Naive thymus-derived CD8-positive, alpha-beta T cell (primary cell): ENCODE measurements at places on chromosomes 3 and 15. TPM values are rescaled to one million over a fixed set of nuclear protein-coding genes. Genes with fewer than 3 reads are reported as not detected.
A peak's percentile ranks its signal among the peaks of the same experiment; 100 is the strongest.

DNA sequence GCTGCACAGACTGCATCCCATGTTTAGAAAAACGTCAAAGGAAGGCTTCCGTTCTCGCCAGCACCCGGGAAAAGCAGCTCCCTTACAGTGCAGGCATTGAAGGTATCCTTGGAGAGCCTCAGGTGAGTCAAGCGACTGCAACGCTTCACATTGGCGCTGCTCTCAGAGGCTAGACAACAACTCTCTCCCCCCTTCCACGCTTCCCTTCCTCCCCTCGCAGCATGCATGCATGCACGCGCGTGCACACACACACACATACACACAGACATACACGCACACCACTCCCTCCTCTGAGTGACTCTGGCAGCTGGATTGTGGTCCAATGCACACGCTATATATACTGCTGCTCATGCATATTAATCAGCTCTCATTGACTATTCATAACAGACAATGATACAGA is 191.1 kb downstream of the PDZRN3 start:
- H3K27me3 ChIP-seq: peaks cover 7% of the 10 kb centered on the region
- no peak overlapping the region for H3K4me3 ChIP-seq
- no peak overlapping the region for H3K27ac ChIP-seq
- H3K36me3 ChIP-seq: no peaks in the 10 kb centered on the region
- no peaks in the 10 kb centered on the region for H3K4me1 ChIP-seq

DNA sequence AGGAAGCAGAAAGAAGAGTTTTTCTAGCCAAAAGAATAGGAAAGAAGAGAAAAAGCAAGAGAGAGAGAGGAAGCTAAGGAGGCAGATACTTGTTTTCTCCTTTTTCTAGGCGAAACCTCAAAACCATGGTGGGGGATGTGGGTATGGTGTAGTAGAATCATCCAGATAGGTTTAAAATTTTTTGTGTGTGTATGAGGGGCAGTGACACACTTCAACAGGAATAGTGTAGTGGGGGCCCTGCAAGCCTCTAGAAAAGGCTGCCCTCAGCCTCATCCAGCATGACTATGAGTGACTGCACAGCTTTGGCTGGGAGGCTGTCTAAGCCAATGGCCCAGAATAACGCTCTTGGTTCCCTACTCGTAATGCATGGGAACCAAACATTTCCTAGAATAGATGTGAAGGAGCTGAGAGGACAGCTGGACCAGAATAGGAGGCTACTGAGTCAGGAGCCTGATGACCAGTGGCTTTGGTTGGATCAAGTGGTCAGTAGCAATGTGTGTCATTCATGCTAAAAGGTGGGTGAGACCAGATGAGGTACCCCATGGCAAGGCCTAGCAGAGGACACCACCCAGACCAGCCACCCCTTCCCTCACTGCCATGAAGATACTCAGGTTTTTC is 24.4 kb downstream of the MOBP start:
- DNase-seq: no peak
- H3K4me1 ChIP-seq: peaks cover 2% of the 10 kb centered on the region
- no peak overlapping the region for H3K27ac ChIP-seq
- H3K36me3 ChIP-seq: no peaks in the 10 kb centered on the region

DNA sequence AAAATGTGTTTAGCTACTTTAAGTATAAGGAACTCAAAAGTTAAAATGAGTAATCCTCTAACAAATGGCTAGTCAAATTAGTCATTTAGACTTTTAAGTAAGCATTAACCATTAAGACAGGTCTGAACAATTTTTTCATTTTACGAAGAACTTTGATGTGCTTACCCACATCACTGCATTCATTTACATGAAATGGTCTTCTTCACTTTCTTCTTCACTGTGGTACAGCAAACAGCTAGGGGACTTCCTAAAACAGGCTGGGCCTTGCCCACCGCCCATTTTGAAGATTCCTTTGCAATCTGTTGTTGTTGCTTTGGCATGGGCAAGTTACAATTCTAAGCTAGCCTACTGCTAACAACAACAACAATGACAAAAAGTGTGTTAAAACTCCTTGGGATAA is 67.4 kb downstream of the CBLB start:
- peaks cover 30% of the 10 kb centered on the region for H3K36me3 ChIP-seq
- H3K27ac ChIP-seq: peak overlapping the region; percentile 85
- no peaks in the 10 kb centered on the region for H3K27me3 ChIP-seq
- DNase-seq: peak; percentile 16
- H3K4me3 ChIP-seq: peak overlapping the region; percentile 19
- H3K4me1 ChIP-seq: peaks cover 75% of the 10 kb centered on the region

SCN11A gene
- 0.39 TPM for total RNA-seq

GRCh38 chr3:159856590-159857104 is 132.0 kb upstream of the IL12A start:
- no peak for DNase-seq
- no peak overlapping the region for H3K27ac ChIP-seq
- no peak overlapping the region for H3K4me3 ChIP-seq
- H3K36me3 ChIP-seq: no peaks in the 10 kb centered on the region

OR5K2 gene
- not detected for total RNA-seq

GRCh38 chr15:43877371-43877770 is 50.6 kb downstream of the WDR76 start:
- no peaks in the 10 kb centered on the region for H3K36me3 ChIP-seq
- H3K27ac ChIP-seq: no peak overlapping the region
- H3K4me3 ChIP-seq: no peak overlapping the region
- no peak for DNase-seq

DNA sequence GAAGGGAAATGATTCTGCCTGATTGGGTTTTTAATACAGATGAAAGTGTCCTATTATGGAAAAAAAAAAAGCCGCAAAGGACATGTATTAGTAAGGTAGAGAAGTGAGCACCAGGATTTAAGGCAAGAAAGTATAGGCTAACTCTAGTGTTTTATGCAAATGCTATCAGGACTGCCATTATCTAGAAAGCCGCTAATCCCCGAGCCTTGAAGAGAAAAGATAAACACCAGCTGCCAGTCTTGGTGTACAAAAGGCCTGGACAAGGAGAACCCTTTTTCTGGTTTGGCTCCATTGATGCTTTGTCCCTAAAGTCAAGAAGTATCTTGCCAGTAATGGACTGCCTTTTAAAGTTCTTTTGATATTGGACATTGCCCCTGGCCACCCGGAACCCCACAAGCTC is 8.6 kb upstream of the TRIM59 start:
- no peak for DNase-seq
- peaks cover 2% of the 10 kb centered on the region for H3K27me3 ChIP-seq
- no peak overlapping the region for H3K4me3 ChIP-seq
- no peaks in the 10 kb centered on the region for H3K36me3 ChIP-seq
- H3K27ac ChIP-seq: no peak overlapping the region

CATSPER2 gene
- total RNA-seq: 5.8 TPM

RAB8B gene
- total RNA-seq: 78.4 TPM

GRCh38 chr3:96813820-96814650 is at the start of gene EPHA6:
TSS of gene EPHA6 (plus strand) at chr3:96814594.
- peaks cover 17% of the 10 kb centered on the region for H3K27me3 ChIP-seq
- no peaks in the 10 kb centered on the region for H3K36me3 ChIP-seq
- peaks cover 14% of the 10 kb centered on the region for H3K4me1 ChIP-seq
- no peak for DNase-seq
- H3K27ac ChIP-seq: no peak within 1 kb of the TSS

DNA sequence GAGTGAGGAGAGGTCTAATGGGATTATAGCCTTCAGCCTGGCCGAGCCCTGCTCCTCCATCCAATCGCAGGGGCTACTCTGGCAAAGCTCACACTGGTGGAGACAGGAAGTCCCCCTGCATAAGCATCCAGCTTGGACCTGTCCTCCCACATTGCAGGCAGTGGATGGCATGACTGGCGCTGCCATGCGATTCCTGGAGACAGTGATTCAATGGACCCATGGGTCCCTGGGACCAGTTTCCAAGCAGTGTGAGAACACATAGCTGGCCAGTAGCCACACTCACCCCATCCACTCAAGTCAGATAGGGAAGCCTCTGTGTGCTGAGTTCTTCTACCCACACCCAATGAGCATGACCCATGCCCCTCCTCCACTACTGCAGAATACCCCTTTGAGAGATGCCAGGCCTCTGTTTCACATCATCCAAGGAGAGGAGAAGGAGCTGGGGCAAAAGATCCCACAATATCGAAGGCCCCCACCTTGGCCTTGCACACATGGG is 18.1 kb upstream of the POC1A start:
- H3K36me3 ChIP-seq: no peaks in the 10 kb centered on the region
- no peak overlapping the region for H3K4me3 ChIP-seq
- H3K27ac ChIP-seq: no peak overlapping the region
- H3K4me1 ChIP-seq: peaks cover 3% of the 10 kb centered on the region
- DNase-seq: no peak

- H3K27ac ChIP-seq: no peak overlapping the region
- no peaks in the 10 kb centered on the region for H3K36me3 ChIP-seq
- no peaks in the 10 kb centered on the region for H3K27me3 ChIP-seq
- DNase-seq: no peak
These were observed 57.5 kb downstream of the TPRG1 start for GRCh38 chr3:189229196-189229828.

GRCh38 chr3:74537164-74537563 is 77.3 kb downstream of the CNTN3 start:
- no peaks in the 10 kb centered on the region for H3K4me1 ChIP-seq

DNA sequence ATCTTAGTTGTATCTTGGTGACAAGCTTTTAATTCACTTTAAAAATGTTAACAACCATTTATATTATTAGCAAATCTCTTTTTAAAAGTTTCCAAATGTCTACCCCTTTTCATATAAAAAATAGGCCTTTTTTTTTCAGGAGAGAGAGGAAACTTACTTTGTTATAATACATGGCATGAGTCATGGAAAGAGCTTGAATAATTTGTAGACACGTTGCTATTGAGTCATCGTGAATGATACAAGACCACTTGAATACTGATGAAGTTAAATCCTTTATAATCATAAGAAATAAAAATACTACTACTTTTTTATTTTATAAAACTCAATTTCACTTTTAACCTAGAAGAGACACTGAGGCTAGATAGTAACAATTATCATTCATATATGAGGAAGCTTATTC is 70.3 kb upstream of the BBX start:
- no peak for DNase-seq
- H3K36me3 ChIP-seq: no peaks in the 10 kb centered on the region
- no peak overlapping the region for H3K4me3 ChIP-seq
- no peaks in the 10 kb centered on the region for H3K27me3 ChIP-seq
- H3K27ac ChIP-seq: no peak overlapping the region
- no peaks in the 10 kb centered on the region for H3K4me1 ChIP-seq

FAM107A gene
- not detected for total RNA-seq

DNA sequence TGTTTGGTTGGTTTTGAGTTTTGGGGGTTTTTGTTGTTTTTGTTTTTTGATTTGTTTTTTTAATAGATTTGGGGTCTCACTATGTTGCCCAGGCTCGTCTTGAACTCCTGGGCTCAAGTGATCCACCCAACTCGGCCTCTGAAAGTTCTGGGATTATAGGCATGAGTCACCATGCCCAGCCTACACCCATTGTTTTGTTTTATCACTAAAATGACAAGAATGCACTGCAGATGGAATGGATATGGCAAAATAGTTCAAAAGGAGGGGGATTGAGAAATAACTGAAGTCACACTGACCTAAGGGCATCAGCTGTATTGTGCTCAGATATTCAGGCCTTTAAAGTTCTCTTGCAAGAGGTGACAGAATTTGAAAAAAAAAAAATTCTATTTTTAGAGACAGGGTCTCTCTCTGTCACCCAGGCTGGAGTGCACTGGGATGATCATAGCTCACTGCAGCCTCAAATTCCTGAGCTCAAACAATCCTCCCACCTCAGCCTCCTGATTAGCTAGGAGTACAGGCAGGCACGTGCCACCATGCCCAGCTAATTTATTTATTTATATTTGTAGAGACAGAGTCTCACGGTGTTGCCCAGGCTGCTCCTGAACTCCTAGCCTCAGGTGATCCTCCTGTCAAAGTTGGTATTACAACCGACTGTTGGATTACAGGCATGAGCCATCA is 4.4 kb upstream of the RASA2 start:
- DNase-seq: no peak
- no peak overlapping the region for H3K27ac ChIP-seq
- no peaks in the 10 kb centered on the region for H3K36me3 ChIP-seq
- peaks cover 48% of the 10 kb centered on the region for H3K4me1 ChIP-seq
- no peak overlapping the region for H3K4me3 ChIP-seq

DNA sequence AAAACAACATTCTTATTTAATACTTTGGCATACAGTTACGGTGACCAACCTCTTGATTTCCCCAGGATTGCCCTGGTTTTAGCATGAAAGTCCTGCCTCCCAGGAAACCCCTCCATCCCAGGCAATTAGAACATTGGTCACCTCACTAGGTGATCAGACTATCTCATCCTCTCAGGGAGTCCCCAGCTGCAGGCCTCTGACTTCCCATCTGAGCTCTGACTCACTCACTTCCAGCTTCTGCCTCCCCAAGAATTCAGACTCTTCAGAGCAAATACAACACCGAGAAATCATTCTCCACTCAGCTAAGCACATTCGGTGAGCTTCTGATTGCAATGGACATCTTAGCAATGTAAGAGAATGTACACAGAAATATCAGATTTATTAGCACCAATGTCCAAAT is 92.4 kb upstream of the HES1 start:
- no peak for DNase-seq
- H3K36me3 ChIP-seq: no peaks in the 10 kb centered on the region
- H3K27me3 ChIP-seq: no peaks in the 10 kb centered on the region
- H3K4me1 ChIP-seq: no peaks in the 10 kb centered on the region
- H3K27ac ChIP-seq: no peak overlapping the region
